ENCODE measurements at places on chromosomes 6 and 20.

GRCh38 chr20:47318586-47319516 lies 37.6 kb downstream of the ZMYND8 start:
- DNase-seq = no peak

GRCh38 chr20:20492521-20493332 lies 124.8 kb downstream of the INSM1 start:
- DNase-seq = no peak

DNA sequence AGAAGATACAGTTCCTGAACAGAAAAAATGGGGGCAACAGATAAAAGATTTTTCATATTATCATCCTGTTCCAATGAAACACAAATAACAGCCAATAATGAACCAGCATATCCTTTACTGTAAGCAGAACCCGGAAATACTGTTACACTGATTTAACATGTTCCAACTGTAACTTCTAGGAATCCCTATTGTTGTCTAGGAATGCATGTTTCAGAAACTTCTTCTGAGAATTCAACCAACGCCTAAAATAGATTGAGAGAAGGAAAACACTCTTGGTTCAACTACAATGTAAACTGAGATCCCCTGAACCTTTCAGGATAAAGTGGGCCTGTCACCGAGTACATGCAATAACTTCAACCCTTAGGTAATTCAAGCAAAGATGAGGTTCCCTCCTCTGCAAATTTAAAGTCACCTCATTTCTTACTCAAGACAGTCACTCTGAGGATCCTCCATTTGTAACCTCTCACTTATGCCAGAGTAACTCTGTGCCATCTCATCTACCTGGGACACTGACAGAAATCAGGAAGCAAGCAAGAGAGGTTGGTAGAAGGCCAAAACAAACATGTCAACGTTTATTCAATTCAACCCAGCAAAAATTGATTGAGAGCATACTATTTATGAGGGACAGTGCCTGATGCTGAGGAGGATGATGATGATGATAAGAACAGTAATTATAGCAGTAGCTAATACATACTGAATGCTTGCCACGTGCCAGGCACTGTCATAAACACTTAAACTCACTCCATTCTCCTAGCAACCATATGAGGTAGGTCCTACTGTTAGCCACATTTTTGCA lies 14.1 kb downstream of the UBE3D start:
- no peak for DNase-seq

DNA sequence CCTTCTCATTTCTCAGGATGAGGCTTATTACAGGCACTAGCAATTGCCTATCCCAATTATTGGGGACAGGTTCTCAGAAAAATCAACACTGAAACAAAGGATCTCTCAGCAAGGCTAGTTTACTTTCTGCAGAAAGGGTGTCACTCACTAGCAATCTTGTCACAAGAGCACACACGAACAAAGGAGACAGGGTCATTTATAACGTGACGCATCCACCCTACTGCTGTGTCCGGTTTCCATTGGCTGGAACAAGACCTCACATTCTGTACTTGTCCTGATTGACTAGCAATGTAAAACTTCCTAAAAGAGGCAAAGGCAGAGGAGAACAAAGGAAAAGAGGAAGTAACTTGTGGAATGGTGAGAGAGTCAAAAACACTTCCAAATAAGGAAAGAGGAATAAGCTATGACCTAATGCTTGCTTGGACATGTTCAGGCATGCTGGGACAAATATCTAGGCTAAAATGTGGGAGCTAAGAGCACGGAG lies 160.2 kb upstream of the STXBP5 start:
- DNase-seq = no peak

DNA sequence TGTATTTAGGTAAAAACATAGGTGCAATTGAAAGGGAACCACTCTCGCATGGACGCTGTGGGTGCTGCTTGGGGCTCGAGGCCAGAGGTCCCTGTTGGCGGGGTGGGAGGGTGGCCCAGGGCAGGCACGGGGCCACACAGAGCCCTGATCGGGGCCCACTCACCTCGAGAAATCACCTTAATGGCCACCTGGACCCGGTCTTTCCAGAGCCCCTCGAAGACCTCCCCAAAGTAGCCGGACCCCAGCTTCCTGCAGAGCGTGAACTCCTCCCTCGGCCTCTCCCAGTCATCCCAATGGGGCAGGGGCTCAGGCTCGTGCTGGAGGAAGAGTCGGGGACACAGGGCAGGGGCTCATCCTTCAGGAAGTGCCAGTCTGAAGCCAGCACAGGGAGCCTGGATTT lies 3.8 kb downstream of the PTK6 start:
- no peak for DNase-seq

- no peak for DNase-seq
Measured at GRCh38 chr6:133040803-133041419, 200.2 kb upstream of the EYA4 start.

DNA sequence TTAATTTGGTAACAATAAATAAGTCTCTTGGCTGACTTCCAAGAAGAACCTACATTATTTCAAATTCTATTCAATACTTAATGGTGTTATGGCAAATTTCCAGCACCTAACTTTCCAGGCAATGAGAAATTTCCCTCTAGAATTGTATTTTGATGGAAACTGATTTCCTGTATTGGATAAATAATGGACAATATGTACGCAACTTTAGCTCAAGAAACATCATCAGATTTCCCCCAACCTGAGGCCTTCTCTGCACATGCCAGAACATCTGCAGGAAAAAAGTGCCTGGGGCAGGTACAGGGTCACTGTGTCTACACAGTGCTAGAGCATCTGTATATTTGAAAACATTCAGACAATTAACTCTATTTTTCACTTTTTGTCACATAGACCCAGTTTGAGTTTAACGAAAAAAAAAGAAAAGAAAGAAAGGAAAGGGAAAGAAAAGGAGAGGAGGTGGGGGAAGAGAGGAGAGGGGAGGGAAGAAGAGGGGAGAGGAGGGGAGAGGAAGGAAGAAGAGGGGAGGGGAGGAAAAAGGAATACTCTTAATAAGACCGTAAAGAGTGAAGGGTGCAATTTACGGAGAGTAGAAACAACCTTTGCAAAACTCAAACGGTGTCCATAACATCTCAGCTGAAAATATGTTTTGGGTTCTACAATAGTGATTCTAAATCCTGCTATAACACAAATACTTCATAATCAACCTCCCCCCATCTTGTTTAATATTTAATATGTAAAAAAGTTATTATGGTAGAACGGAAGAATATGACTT lies 130.0 kb downstream of the TSHZ2 start:
- no peak for DNase-seq

GRCh38 chr20:47818996-47819609 lies 33.8 kb upstream of the SULF2 start:
- no peak for DNase-seq

DNA sequence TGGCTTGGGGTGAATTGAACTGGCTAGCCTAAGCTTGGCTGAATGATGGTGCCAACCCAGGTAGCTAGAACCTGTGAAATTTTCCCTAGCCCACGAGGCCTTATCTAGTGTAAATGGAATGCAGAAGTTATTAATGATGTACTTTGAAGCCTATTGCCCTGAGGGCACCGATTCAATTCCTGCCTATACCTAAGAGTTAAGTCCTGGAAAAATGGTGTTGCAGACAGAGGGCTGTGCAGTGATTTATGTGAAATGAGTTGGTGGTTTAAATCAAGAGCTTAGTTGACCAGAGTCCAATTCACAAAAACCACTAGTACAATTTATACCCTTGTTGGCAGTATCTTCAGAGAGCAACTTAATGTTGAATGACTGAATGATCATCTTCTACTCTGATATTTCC lies 373.8 kb upstream of the JAG1 start:
- no peak for DNase-seq

- DNase-seq = no peak
Measured at GRCh38 chr20:50540620-50541605, 30.7 kb downstream of the PTPN1 start.

DNA sequence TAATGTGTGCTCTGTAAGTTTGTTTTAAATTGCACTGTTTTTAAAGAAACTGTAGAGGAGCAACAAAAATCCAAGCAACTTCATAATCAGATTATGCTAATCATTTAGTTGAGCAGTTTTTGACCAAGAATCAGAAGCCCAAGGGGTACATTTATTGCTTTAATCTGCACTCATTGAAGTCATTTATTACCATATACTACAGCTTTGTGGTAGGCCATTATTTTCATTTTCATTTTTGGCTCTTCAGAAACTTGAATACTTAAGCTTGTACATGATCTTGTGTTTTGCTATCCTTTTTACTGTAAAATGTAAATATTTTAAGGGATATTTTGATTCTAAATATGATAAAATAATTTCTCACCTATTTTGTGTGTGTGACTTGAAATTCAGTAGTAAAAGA lies 78.5 kb downstream of the PHF3 start:
- DNase-seq = no peak

- no peak for DNase-seq
Measured at GRCh38 chr6:45808917-45809316, 206.7 kb downstream of the CLIC5 start.

- DNase-seq = no peak
Measured at GRCh38 chr6:21180155-21180554, 413.4 kb upstream of the SOX4 start.

- DNase-seq = peak; percentile 39
Measured at GRCh38 chr20:57425150-57426013, 34.2 kb downstream of the RBM38 start.

DNA sequence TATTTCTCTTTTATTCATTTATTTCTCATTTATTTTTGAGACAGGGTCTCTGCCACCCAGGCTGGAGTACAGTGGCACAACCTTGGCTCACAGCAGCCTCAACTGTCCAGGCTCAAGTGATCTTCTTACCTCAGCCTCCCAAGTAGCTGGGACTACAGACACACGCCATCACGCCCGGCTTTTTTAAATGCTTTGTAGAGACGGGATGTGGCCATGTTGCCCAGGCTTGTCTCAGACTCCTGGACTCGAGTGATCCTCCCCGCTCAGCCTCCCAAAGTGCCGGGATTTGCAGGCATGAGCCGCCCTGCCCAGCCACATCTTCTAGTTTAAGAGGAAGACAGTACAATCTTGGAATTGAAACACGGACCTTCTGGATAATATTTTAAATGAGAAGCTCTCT lies 21.6 kb upstream of the FOXF2 start:
- DNase-seq = no peak

DNA sequence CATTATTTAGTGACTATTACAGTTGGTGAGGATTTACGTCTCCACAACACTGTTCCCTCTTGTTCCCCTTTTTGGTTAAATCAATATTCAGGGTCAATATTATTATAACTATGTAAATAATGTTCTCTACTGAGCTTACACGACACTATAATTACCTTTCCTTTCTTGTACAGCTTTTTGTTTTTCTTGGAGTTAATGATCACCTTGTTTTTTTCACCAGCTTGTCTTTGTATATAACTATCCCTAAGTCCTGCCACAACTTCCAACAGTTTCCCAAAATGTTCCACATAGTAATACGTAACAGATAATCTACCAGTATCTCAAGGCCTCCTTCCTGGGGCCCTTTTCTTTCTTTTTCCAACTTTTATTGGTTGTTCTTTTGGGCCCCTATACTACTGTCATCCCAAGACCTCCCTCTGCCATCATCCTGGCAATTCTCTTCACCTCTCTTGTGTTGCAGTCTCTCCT lies 142.0 kb upstream of the SOX4 start:
- DNase-seq = no peak

DNA sequence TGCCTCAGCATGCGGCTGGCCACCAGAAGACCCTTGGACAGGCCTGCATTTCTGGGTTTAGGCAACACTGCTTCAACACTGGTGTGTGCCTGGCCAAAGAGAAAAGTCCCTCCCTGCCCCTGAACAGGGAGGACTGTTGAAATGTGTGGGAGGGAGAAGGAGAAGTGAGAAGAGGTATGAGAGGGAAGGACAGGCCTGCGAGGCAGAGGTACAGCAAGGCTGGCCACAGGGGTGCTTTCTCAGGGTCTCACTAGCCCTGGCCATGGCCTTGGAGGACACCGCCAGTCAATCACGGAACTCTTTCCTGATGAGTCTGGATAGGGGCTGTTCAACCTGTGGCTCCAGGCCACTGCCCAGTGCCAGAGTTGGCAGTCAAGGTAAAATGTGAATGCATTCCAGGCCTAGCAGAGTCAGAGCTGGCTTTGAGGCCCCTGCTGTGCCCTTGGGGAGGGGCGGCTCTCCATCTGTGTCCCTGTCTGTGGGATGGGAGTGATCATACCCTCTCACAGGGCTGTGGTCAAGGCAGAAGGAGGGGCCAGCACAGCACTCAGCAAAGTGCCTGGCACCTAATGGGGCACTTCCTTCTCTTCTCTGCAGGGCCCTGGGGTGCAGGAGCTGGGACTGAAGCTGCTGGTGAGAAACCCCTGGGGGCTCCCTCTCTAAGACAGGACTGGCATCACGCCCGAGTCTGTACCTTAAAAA lies 43.2 kb upstream of the CDH22 start:
- DNase-seq = no peak

- DNase-seq = no peak
Measured at GRCh38 chr6:6643398-6643797, 54.9 kb downstream of the LY86 start.

DNA sequence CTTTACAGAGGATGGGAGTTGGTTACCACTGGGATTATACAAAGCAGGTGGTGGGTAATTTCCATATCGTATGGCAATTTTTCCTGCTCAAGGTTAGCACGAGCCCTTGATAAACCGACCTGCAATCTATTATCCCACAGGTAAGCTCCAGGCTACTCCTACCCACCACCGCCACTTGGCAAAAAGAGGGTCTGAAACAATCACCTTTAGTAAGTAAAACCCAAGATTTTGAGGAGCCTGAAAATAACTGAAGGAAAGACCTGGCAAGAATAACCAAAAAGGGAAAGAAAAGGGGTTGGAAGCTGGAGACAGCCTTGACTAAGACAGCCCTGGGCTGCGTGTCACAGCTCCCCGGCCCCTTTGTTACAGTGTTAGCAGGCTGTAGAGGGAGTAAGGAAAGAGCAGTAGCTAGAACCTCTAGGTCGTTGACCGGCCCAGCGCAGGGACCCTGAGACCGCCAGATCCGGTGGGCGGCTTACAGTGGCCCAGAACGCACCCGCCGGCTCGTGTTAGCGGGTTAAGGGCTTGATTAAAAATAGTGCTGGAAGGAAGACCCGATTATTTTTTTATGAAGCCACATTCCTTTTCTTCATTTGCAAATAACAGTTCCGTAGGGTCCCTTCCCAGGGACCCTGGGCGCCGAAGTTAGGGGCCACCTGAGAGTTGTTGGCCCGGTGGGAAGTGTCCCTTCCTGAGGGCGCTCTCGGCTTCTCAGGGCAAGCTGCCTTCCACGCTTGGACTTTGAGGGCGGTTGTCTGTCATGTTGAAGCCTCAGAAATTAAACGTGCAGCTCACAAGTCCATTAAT lies 30.5 kb downstream of the TFAP2B start:
- no peak for DNase-seq

- no peak for DNase-seq
Measured at GRCh38 chr20:63878899-63879663, 14.0 kb downstream of the TPD52L2 start.

DNA sequence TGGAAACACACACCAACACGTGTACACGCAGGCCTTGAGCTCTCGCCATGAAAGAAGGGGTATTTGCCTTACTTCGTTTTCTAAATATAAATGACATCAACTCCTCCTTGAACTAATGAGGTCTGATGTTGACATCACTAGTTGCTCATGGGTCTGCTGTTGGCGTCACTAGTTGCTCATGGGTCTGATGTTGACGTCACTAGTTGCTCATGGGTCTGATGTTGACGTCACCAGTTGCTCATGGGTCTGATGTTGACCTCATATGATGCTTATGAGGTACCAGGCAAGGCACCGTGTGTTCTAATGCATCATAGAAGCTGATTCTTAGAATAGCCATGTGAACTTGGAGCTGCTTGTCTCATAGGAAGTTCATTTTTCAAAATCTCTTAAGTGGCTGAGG lies 116.5 kb downstream of the SMOC2 start:
- DNase-seq = no peak

- no peak for DNase-seq
Measured at GRCh38 chr6:112579601-112580000, 232.5 kb downstream of the RFPL4B start.

- no peak for DNase-seq
Measured at GRCh38 chr20:46826343-46826984, 68.2 kb upstream of the EYA2 start.

Data from Jurkat, Clone E6-1 (cell line).